ENCODE measurements at places on chromosomes 4 and X. TPM values are rescaled to one million over a fixed set of nuclear protein-coding genes. Genes with fewer than 3 reads are reported as not detected.
A peak's percentile ranks its signal among the peaks of the same experiment; 100 is the strongest.

DNA sequence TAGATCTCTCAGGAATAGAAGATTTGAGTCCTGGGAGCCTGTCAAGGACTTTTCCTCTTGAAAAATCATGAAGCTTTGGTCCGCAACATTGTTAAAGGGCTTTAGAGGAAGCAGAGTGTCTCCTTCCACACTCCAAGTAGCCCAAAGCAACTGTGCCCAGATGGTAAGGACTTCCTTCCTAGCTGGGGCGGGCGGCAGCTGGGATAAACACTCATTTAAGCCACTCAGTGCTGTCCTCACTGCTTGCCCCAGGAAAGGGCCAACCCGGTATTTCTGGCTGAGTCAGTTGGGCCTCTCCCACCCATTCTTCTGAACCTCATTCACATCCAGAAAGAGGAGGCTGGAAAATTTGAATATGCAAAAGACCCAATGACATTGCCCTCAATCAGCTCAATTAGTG is 144.3 kb downstream of the CHIC2 start:
- no peaks in the 10 kb centered on the region for H3K4me1 ChIP-seq
- no peak for DNase-seq

ABCB7 gene
- total RNA-seq = 47.9 TPM

- no peak overlapping the region for H3K4me3 ChIP-seq
- H3K27ac ChIP-seq = no peak overlapping the region
- DNase-seq = no peak
Measured at GRCh38 chr4:41069257-41069656, 145.1 kb downstream of the APBB2 start.

OPN1MW2 gene
- not detected for total RNA-seq

- H3K4me1 ChIP-seq = peaks cover 7% of the 10 kb centered on the region
- H3K4me3 ChIP-seq = no peak overlapping the region
- no peak overlapping the region for H3K27ac ChIP-seq
- no peak for DNase-seq
- no peaks in the 10 kb centered on the region for H3K36me3 ChIP-seq
- H3K27me3 ChIP-seq = no peaks in the 10 kb centered on the region
Measured at GRCh38 chr4:127421437-127421836, 211.3 kb upstream of the INTU start.

- DNase-seq = no peak
- H3K27me3 ChIP-seq = no peaks in the 10 kb centered on the region
- H3K4me1 ChIP-seq = no peaks in the 10 kb centered on the region
Measured at GRCh38 chr4:159655547-159655946, 552.7 kb downstream of the RAPGEF2 start.

GRCh38 chr4:128810331-128810870 is 901 bp downstream of the JADE1 start:
- no peaks in the 10 kb centered on the region for H3K36me3 ChIP-seq
- H3K27me3 ChIP-seq = no peaks in the 10 kb centered on the region
- peak overlapping the region; percentile 98 for H3K4me3 ChIP-seq

BMX gene
- total RNA-seq = not detected

GRCh38 chrX:121782544-121782943 is 735.1 kb downstream of the GLUD2 start:
- H3K4me3 ChIP-seq = no peak overlapping the region
- H3K4me1 ChIP-seq = no peaks in the 10 kb centered on the region
- no peaks in the 10 kb centered on the region for H3K27me3 ChIP-seq

SPATA18 gene
- 7.2 TPM for total RNA-seq

CSAG2 gene
- not detected for total RNA-seq

GRCh38 chrX:117969328-117969727 is 147.3 kb downstream of the KLHL13 start:
- no peak overlapping the region for H3K27ac ChIP-seq
- peaks cover 11% of the 10 kb centered on the region for H3K4me1 ChIP-seq
- no peaks in the 10 kb centered on the region for H3K27me3 ChIP-seq
- H3K4me3 ChIP-seq = no peak overlapping the region
- no peaks in the 10 kb centered on the region for H3K36me3 ChIP-seq

ANK2 gene
- 121 TPM for total RNA-seq

DNA sequence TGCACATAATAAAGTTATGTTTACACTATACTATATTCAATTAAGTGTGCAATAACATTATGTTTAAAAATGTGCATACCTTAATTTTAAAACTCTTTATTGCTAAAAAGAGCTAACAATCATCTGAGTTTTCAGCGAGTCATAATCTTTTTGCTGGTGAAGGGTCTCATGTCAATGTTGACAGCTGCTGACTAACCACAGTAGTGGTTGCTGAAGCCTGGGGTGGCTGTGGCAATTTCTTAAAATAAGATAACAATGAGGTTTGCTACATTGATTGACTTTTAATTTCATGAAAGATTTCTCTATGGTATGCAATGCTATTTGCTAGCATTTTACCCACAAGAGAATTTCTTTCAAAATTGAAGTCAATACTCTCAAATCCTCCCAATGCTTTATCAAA is 58.6 kb downstream of the C4orf46 start:
- no peaks in the 10 kb centered on the region for H3K4me1 ChIP-seq
- no peak overlapping the region for H3K4me3 ChIP-seq
- no peaks in the 10 kb centered on the region for H3K36me3 ChIP-seq
- no peaks in the 10 kb centered on the region for H3K27me3 ChIP-seq
- H3K27ac ChIP-seq = no peak overlapping the region
- DNase-seq = no peak

DNA sequence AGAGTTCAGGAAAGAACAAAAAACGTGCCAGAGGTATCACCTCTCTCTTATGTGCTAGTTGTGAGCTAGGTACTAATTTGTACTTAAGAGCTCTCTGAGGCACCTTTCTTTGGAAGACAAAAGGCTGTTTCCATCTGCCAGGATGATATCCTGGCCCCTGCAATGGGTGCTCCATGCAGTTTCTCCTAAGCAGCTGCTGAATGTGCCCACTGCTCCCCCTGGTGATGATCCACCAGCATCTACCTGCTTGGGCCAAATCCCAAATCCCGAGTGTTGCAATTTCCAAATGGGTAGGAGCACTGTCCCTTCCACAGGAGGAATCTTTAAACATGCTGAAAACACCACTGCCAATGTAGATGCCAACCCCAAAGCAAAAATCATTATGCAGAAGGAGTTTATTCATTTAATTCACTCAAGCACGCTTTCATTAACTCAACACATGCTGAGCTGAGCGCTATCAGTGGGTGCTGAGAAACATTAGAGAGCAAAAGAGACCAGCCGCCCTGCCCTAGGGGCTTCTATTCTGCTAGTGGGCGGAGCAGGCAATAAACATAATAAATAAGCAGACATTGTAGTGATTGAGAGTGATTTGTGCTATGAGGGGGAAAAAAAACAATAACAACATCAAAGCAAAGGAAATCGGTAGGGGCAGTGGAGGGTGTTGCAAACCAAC is 69.6 kb upstream of the C4orf50 start:
- no peak overlapping the region for H3K27ac ChIP-seq
- DNase-seq = peak; percentile 79
- H3K36me3 ChIP-seq = no peaks in the 10 kb centered on the region
- H3K4me1 ChIP-seq = no peaks in the 10 kb centered on the region
- no peak overlapping the region for H3K4me3 ChIP-seq

GRCh38 chr4:184267206-184267608 is 49.5 kb upstream of the ENPP6 start:
- H3K4me1 ChIP-seq = peaks cover 8% of the 10 kb centered on the region
- no peaks in the 10 kb centered on the region for H3K27me3 ChIP-seq
- no peak for DNase-seq
- H3K36me3 ChIP-seq = no peaks in the 10 kb centered on the region

GRCh38 chrX:87003031-87003430 is 514.6 kb upstream of the KLHL4 start:
- H3K27me3 ChIP-seq = no peaks in the 10 kb centered on the region
- DNase-seq = no peak
- H3K27ac ChIP-seq = no peak overlapping the region

DNA sequence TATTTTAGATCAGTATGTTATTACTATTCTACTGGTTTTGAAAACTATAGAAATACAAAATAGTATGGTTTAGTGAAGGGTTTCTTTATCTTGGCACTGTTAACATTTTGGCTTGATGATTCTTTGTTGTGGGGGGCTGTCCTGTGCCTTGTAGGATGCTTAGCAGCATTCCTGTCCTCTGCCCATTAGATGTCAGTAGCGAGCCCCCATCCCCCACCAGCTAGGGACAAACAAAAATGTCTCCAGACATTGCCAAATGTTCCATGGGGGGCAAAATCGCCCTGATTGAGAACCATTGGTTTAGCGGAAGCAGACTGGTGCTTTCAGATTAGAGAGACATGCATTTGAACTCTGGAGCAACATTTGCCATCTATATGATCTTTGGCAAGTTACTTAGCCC is 23.3 kb downstream of the SPARCL1 start:
- H3K4me1 ChIP-seq = no peaks in the 10 kb centered on the region
- no peaks in the 10 kb centered on the region for H3K36me3 ChIP-seq
- H3K4me3 ChIP-seq = no peak overlapping the region
- no peaks in the 10 kb centered on the region for H3K27me3 ChIP-seq

MAGEA1 gene
- total RNA-seq = not detected

DNA sequence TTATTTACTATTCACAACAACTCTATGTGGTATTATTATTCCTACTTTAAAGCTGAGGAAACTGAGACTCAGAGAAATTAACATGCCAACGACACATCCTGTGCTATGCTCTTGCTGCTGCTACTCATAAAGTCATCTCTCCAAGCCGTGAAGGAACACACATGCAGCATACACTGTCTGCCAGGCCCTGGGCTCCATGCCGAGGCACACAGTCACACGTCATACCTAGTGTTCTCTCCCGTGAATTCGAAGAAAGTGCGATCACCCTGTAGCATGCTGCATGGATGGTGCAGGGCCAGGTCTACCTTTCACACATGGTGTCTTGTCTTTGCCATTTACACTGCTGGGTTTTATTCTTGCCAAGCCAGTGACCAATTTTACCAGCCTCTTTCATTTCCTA is 34.1 kb downstream of the TBC1D1 start:
- H3K36me3 ChIP-seq = no peaks in the 10 kb centered on the region
- H3K27ac ChIP-seq = no peak overlapping the region
- no peaks in the 10 kb centered on the region for H3K27me3 ChIP-seq

- DNase-seq = no peak
- no peak overlapping the region for H3K4me3 ChIP-seq
- no peaks in the 10 kb centered on the region for H3K27me3 ChIP-seq
- H3K4me1 ChIP-seq = no peaks in the 10 kb centered on the region
- H3K27ac ChIP-seq = no peak overlapping the region
Measured at GRCh38 chr4:108060686-108061321, 71.1 kb downstream of the HADH start.

- H3K27ac ChIP-seq = no peak overlapping the region
- no peaks in the 10 kb centered on the region for H3K4me1 ChIP-seq
- no peaks in the 10 kb centered on the region for H3K36me3 ChIP-seq
- H3K27me3 ChIP-seq = no peaks in the 10 kb centered on the region
- no peak for DNase-seq
Measured at GRCh38 chrX:21972721-21973120, 32.2 kb downstream of the SMS start.

GRCh38 chrX:148536961-148537360 is 36.5 kb downstream of the AFF2 start:
- peaks cover 9% of the 10 kb centered on the region for H3K4me1 ChIP-seq
- no peak overlapping the region for H3K27ac ChIP-seq
- DNase-seq = no peak

DNA sequence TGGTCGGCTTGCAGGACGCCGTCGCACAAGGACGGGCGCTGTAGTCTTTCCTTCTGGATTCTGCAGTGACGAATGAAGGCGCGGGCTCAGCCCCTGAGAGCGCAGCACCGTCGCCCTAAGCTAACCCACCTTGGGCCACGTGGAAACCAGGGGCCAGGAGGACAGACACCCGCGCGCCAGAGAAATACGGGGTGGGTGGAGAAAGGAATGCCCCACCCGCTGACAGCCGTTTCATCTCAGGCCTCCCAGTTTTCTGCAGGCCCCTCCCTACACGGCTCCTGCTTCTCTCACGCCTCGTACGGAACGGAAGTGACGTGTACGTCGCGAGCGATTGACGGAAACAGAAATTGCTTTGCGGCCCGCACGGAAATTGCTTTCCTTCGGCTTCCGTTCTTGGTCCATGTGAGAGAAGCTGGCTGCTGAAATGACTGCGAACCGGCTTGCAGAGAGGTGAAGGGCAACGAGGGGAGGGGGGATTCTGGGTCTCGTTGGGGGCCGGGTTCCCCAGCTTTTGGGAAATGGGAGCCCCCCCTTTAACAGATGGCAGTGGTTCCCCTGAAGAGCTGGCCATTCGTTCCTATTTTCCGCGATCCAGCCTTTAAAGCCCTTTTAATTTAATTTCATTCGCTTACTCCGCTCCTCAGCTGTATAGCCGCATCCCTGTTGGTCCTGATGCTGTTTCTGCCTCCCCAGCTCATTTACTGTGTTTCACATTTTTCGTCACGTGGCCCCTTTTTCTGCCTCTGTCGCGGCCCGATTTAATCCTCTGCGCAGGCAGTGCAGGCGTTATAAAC is at the start of gene UTP14A:
Gene UTP14A, plus strand, starts transcription at position 378 of the 794 bp plus-strand sequence. Its CDS starts 47 bp downstream, at position 425.
- peak within 1 kb of the TSS; percentile 47 for H3K27ac ChIP-seq
- H3K4me3 ChIP-seq = peak within 1 kb of the TSS; percentile 74
- no peaks in the 10 kb centered on the region for H3K4me1 ChIP-seq
